Aorta (tissue), 5 donors: ENCODE measurements at places on chromosomes 3 and 15. TPM values are rescaled to one million over a fixed set of nuclear protein-coding genes. Genes with fewer than 3 reads are reported as not detected.
A peak's percentile ranks its signal among the peaks of the same experiment; 100 is the strongest.

GPR87 gene
- total RNA-seq: not detected

IGSF10 gene
- 2.2 TPM for total RNA-seq

CFAP20DC gene
- total RNA-seq: 0.90 TPM

GFM1 gene
- 39.3 TPM for total RNA-seq

DNA sequence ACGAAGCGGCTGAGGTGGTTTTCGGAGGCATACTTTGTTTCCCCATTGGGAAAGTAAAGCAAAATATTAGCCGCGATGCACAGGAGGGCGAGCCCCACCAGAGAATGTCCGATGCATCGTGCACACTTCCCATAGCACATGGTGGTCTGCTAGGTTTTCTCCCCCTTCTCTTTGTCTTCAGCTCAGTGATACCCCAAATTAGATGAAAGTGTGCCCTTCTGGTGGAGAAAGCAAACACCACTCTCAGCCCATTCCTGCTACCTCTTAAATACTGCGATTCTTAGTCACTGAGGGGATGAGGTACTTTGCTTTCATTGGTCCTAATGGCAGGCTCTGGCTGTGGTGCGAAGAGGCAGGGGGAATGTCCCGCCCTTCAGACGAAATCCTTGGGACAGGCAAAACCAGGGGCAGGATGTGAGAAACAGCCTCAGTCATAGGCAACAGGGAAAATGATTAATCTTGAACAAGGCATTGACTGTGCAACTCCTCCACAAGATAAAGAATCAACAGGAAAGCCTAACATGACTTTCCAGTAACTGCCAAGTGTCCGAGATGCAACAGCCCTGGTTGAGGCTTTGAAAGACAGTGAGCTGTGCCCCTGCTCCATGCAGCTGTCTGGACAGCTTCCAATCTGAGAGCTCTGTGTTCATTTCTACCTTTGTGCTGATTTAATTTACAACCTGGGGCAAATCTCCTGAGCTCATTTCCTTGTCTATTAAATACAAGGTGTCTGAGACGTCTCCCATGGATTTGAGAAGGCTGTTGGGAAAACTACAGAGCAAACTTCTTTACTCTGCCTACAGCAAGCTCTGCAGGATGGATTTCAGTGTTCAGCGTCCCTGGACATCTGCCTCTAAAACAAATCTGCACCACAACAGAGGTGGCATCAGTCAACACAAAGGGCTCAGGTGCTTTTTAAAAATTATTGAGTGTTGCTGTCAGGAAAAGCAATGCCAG is at the start of gene TM4SF1:
Gene TM4SF1, minus strand, starts transcription at position 242 of the 957 bp plus-strand sequence. Its CDS starts 102 bp downstream, at position 140.
- DNase-seq: peak; percentile 85
- H3K27me3 ChIP-seq: no peaks in the 10 kb centered on the region
- peak within 1 kb of the TSS; percentile 82 for H3K27ac ChIP-seq
- peak within 1 kb of the TSS; percentile 83 for H3K4me3 ChIP-seq
- H3K36me3 ChIP-seq: no peaks in the 10 kb centered on the region

DNA sequence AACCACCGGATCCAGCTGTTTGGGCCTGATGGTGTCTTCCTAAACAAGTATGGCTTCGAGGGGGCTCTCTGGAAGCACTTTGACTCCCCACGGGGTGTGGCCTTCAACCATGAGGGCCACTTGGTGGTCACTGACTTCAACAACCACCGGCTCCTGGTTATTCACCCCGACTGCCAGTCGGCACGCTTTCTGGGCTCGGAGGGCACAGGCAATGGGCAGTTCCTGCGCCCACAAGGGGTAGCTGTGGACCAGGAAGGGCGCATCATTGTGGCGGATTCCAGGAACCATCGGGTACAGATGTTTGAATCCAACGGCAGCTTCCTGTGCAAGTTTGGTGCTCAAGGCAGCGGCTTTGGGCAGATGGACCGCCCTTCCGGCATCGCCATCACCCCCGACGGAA is 60.1 kb upstream of the CCR4 start:
- no peak for DNase-seq
- no peak overlapping the region for H3K27ac ChIP-seq
- H3K4me1 ChIP-seq: no peaks in the 10 kb centered on the region
- H3K36me3 ChIP-seq: no peaks in the 10 kb centered on the region
- H3K4me3 ChIP-seq: no peak overlapping the region

MEGF11 gene
- not detected for total RNA-seq

GRCh38 chr3:177429771-177430170 is 232.5 kb upstream of the TBL1XR1 start:
- DNase-seq: no peak
- no peaks in the 10 kb centered on the region for H3K27me3 ChIP-seq
- no peaks in the 10 kb centered on the region for H3K36me3 ChIP-seq
- no peak overlapping the region for H3K4me3 ChIP-seq
- no peak overlapping the region for H3K27ac ChIP-seq
- H3K4me1 ChIP-seq: no peaks in the 10 kb centered on the region

IP6K1 gene
- total RNA-seq: 40.2 TPM

ST8SIA2 gene
- total RNA-seq: not detected

RBP2 gene
- not detected for total RNA-seq

FBLN2 gene
- 494 TPM for total RNA-seq

DNA sequence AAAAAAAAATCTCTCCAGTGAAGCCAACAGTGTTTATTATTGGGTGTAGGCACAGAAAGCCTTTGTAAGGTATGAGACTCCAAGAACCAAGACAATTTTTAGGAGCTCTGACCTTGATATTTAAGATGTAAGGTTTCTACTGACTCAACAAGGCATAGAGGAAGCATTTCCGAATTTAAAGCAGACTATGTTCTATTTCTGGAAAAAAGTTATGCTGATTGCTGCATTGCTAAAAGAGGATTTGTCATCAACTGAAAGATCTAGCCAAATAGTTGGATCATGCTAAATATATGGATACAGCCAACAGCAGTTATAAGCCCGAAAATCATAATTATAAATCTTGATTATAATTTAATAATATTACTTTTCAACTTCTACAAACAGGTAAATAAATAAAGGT is 53.3 kb upstream of the MELTF start:
- H3K4me3 ChIP-seq: no peak overlapping the region
- DNase-seq: no peak
- no peaks in the 10 kb centered on the region for H3K27me3 ChIP-seq
- no peaks in the 10 kb centered on the region for H3K4me1 ChIP-seq

RARRES1 gene
- 323 TPM for total RNA-seq

DNA sequence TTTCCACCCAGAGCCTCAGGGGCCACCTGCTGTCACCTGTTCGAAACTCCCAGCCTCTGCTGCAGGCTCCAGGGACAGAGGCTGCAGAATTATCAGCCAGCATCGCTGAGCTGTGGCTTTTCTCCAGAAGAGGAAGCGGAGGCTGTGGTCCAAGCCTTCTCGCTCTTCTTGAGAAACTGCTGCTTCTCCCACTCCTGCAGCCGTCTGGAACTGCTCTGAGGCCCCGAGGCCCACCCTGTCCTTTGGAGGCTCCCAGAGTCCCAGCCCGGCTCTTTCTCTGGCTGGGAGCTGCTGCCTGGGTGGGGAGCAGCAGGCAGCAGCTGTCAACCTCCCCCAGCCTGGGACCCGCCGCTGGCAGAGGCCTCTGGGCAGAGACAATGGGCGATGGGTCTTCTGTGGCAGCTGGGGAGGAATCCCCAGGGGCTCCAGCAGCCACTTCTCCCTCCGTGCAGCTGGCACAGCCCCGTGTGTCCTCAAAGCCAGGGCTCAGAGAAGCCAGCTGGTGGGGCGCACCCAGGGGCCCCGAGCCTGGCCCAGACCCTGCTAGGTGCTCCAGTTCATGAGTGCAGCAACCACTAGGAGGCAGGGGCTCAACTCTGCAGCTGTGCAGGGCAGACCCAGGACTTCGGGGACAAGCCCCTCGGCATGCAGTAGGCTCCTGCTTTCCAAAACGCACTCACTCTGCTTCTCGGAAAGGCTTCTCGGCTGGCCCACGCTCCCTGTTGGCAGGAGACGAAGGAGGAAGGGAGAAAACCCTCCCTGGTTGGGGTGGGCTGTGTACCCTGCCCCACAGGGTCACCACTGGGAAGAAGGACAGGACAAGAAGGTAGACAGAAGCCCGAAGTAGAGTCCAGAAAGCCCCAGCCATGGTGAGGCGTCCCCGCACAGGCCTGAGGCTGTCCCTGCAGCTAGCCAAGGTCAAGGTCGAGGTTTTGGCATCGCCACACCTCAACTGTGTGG is 49.9 kb upstream of the FURIN start:
- H3K4me3 ChIP-seq: no peak overlapping the region
- peak; percentile 59 for DNase-seq
- no peaks in the 10 kb centered on the region for H3K4me1 ChIP-seq
- no peaks in the 10 kb centered on the region for H3K27me3 ChIP-seq
- H3K36me3 ChIP-seq: no peaks in the 10 kb centered on the region

GRCh38 chr3:69178082-69178481 is 55.7 kb upstream of the LMOD3 start:
- no peaks in the 10 kb centered on the region for H3K27me3 ChIP-seq
- H3K27ac ChIP-seq: no peak overlapping the region
- no peak for DNase-seq

- no peak overlapping the region for H3K4me3 ChIP-seq
- DNase-seq: no peak
These were observed 276.3 kb downstream of the RYR3 start for GRCh38 chr15:33586786-33587697.

GRCh38 chr15:91126080-91126479 is 26.0 kb downstream of the SV2B start:
- H3K4me1 ChIP-seq: no peaks in the 10 kb centered on the region
- no peak overlapping the region for H3K27ac ChIP-seq
- no peak for DNase-seq
- H3K36me3 ChIP-seq: no peaks in the 10 kb centered on the region
- no peaks in the 10 kb centered on the region for H3K27me3 ChIP-seq

GLDN gene
- 49.2 TPM for total RNA-seq

HYAL1 gene
- total RNA-seq: 9.3 TPM

- H3K27me3 ChIP-seq: no peaks in the 10 kb centered on the region
- H3K36me3 ChIP-seq: no peaks in the 10 kb centered on the region
- DNase-seq: no peak
- H3K27ac ChIP-seq: no peak overlapping the region
- H3K4me3 ChIP-seq: no peak overlapping the region
These were observed 161.1 kb downstream of the WDR76 start for GRCh38 chr15:43987924-43988323.

KIF15 gene
- 0.49 TPM for total RNA-seq

GOLGA8G gene
- not detected for total RNA-seq

DNA sequence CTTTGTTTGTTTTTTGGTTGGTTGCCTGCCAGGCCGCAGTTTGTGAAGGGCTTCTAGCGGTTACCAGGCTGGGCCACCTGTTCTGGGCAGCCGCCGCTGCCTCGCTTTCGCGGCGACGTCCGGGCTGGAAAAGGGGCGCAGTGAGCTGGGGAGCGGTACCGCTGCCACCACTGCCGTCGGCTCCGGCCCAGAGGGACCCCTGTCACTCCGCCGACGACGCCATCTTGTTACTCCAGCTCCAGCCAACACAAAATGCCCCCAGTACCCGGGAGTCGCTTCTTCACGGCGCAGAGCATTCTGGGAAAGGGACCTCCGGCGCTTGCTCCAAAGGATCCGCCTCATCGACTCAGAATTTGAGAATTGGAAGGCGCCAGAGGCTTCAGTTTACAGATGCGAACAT is 238.8 kb downstream of the CDIN1 start:
- DNase-seq: no peak
- H3K27ac ChIP-seq: no peak overlapping the region
- no peaks in the 10 kb centered on the region for H3K4me1 ChIP-seq
- no peaks in the 10 kb centered on the region for H3K27me3 ChIP-seq
- no peak overlapping the region for H3K4me3 ChIP-seq
- H3K36me3 ChIP-seq: no peaks in the 10 kb centered on the region

DNA sequence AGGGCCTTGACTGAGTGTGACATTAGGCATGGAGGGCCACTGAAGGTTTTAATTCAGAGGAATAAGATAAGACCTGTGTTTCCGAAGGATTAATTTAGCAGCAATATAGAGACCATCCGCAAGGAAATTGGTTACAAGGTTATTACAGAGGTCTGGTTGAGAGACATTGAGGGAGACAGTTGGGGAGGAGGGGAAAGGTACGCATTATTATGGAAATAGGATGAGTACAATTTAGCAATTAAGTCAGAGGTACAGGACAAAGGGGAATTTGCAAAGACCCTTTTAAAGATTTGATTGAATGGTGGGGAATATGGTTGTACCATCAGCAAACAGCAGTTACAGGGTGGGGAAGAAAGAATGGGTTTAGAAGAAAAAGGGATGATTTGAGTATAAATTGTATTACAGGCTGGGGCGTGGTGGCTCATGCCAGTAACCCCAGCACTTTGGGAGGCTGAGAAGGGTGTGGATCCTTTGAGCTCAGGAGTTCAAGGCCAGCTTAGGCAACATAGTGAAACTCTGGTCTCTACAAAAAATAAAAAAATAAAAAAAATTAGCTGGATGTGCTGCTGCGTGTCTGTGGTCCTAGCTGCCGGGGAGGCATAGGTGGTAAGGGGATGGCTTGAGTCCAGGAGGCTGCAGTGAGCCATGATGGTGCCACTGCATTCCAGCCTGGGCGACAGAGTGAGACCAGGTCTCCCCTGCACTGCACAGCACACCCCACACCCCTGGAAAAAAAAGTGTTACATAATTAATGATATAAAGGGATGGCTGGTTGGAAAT is 11.3 kb downstream of the ARL8B start:
- no peaks in the 10 kb centered on the region for H3K36me3 ChIP-seq
- peaks cover 3% of the 10 kb centered on the region for H3K4me1 ChIP-seq
- H3K27ac ChIP-seq: no peak overlapping the region
- H3K4me3 ChIP-seq: no peak overlapping the region

COL6A5 gene
- total RNA-seq: not detected

C3orf80 gene
- total RNA-seq: 1.1 TPM

DNA sequence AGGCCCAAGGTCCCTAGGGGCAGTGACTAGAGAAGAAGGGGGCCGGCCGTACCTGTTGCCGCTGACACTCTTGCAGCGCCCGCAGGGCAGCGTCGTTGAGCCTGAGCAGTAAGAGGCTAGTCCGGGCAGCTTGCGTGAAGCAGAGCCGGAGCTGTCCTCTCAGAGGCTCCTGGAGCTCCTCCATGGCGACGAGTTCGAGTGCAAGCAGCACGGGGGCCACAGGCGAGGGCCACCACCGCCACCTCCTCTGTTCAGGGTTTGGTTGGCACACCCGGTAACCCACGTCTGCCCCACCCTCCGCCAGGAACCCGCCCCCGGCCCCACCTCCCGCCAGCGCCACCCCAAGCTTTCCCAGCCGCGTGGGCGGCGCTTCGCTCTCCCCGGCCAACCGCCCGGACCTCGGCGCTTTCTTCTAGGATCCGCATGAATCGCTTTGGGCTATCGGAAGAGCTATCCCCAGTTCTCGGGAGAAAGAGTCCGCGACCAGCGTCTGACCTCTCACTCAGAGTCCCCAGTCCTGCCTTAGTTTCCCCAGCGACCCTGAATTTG is at the start of gene ELL3:
Gene ELL3, minus strand, starts transcription at position 249 of the 549 bp plus-strand sequence. Its CDS starts 65 bp downstream, at position 184.
- no peaks in the 10 kb centered on the region for H3K36me3 ChIP-seq
- peak within 1 kb of the TSS; percentile 58 for H3K4me3 ChIP-seq
- no peaks in the 10 kb centered on the region for H3K27me3 ChIP-seq
- DNase-seq: peak; percentile 87
- peak within 1 kb of the TSS; percentile 78 for H3K27ac ChIP-seq

- no peak for DNase-seq
- no peaks in the 10 kb centered on the region for H3K36me3 ChIP-seq
- no peaks in the 10 kb centered on the region for H3K27me3 ChIP-seq
- no peak overlapping the region for H3K27ac ChIP-seq
- no peak overlapping the region for H3K4me3 ChIP-seq
- H3K4me1 ChIP-seq: no peaks in the 10 kb centered on the region
These were observed 45.4 kb downstream of the ATP13A4 start for GRCh38 chr3:193509103-193509965.

DPH3 gene
- total RNA-seq: 19.7 TPM

- no peak overlapping the region for H3K27ac ChIP-seq
- no peaks in the 10 kb centered on the region for H3K27me3 ChIP-seq
- no peaks in the 10 kb centered on the region for H3K4me1 ChIP-seq
- no peaks in the 10 kb centered on the region for H3K36me3 ChIP-seq
These were observed 142.2 kb upstream of the SATB1 start for GRCh38 chr3:18567293-18567692.
